ENCODE measurements at places on chromosomes 5 and 9.

DNA sequence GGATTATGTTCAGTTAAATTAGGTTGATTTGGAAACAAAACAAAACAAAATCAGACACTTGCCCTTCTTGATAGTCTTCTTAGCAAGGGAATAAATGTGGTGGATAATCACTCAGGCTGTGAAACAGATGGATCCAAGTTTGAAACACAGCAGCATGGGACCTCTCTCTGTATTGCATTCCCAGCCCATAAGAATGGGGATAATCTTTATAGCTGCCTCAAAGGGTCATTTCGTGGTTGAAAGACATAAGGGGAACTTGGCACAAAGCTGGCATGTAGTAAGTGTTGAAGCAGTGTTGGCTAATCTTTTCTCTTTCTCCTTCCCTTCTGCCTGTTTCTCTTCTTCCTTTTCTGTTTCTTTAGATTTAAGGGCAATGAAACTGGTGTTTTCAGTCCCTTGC, 333.9 kb upstream of the TLE4 start:
- no peak for DNase-seq

DNA sequence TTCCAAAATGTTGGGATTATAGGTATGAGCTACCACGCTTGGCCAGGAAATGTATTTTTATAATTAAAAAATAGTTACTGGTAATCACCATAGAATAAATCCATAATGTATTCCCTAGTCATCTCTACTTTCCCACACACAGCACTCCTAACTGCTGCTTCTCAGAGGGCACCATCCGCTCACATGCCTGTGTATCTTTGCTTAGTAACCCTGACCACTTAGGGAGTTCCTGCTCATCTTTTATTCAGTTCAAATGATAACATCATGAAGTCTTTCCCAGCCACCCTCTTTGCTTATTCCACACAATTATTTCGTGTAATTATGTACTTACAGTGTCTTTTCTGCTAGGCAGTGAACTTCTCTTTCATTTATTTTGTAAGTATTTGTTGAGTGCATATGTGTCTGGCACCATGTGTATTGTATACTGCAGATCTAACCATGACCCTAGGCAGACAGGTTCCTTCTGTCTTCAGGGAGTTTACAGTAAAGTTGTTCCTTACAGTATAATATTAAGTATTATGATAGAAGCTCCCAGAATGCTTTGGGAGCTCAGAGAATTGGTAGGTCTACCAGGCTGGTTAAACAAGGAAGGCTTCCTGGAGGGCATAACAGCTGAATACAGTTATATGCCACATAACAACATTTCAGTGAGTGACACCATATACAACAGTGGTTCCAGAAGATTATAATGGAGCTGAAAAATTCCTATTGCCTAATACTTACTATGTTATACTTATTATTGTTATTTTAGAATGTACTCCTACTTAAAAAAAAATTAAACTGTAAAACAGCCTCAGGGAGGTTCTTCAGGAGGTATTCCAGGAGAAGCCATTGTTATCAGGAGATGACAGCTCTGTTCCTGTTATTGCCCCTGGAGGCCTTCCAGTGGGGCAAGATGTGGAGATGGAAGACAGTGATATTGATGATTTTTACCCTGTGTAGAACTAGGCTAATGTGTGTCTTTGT, 39.2 kb downstream of the DCAF10 start:
- DNase-seq, result no peak

DNA sequence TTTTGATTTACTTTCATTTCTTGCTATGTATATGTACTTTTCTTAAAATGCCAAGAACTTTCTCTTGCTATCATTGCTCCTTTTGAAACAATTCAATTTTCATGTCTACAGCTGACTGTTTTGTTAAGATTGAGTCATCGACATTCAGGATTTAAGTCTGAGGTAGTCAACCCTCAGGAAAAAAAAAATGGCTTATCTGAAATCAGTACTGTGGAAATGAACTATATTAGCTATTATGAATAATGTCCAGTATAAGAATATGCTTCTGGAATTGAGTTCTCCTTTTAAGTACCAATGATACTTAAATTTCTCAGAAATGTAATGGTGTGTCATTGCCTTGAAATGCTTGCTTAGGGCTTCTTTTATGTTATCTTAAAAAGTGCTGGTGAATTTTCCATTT, 37.9 kb downstream of the TNFAIP8 start:
- DNase-seq, result no peak

- DNase-seq, result no peak
Measured at GRCh38 chr5:119379942-119380547, 24.2 kb downstream of the TNFAIP8 start.

GRCh38 chr5:139387611-139388197, 2.0 kb downstream of the MZB1 start:
- no peak for DNase-seq

- DNase-seq, result no peak
Measured at GRCh38 chr5:129367883-129368282, 92.2 kb upstream of the ADAMTS19 start.

GRCh38 chr5:116576053-116576713, 1.6 kb upstream of the SEMA6A start:
- DNase-seq, result no peak

DNA sequence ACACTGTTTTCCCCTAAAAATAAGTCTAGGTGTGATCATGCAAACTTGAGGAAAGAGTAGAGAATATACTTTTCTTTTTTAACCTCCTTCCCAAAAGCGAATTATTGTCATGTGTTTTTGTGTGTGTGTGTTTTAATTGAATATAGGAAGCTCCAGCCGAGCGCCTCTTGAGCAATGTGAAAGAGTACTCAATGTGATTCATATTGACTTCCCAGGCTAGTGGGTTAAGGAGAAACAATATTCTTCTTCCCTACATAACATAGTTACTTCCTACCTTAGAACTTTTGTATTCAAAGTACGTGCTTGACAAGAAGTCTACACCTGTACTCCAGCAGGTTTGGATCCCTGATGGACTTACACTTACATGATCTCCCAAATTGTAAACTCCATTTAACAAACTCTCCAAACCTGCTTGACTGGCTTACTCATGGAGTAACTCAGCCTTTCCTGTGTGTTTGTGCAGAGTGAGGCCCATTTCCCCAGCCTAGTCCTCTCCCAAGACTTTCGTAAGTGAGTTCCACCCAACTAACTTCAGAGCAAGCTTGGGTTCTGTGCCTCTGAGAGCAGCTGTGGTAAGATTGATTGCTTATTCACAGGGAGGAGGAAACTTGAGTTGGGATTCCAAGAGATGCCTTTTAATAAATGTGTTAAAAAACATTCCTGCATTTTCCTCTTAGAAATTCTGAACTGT, 9.3 kb downstream of the SLC28A3 start:
- no peak for DNase-seq

DNA sequence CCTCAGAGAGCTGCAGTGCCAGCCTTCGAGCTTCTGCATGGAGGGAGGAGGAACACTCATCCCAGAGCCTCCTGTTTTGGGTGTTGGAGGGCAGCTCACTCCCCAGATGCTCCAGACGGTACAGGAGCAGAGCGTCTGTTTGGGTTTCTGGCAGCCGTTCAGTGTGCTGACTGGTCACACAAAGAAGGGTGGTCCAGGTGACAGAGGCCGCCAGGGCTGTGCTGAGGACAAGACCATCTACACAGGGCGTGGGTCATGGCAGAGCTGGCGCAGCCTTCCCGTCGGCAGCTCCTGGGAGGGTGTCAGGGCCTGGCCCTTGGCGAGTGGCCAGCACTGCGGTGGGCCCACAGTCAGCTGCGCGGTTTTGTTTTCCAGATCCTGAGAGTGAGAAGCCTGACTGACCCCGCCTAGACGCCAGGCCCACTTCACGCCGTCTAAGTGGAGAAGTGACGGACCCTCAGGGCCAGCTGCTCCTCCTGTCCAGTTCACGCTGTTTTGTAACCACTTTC, 131.4 kb upstream of the FAM120A start:
- DNase-seq, result no peak

- DNase-seq, result no peak
Measured at GRCh38 chr5:96752341-96753016, 55.3 kb downstream of the ERAP1 start.

- DNase-seq, result no peak
Measured at GRCh38 chr5:1889321-1890065, 6.8 kb upstream of the IRX4 start.

GRCh38 chr9:105055917-105056316, 128.0 kb upstream of the ABCA1 start:
- DNase-seq, result no peak

DNA sequence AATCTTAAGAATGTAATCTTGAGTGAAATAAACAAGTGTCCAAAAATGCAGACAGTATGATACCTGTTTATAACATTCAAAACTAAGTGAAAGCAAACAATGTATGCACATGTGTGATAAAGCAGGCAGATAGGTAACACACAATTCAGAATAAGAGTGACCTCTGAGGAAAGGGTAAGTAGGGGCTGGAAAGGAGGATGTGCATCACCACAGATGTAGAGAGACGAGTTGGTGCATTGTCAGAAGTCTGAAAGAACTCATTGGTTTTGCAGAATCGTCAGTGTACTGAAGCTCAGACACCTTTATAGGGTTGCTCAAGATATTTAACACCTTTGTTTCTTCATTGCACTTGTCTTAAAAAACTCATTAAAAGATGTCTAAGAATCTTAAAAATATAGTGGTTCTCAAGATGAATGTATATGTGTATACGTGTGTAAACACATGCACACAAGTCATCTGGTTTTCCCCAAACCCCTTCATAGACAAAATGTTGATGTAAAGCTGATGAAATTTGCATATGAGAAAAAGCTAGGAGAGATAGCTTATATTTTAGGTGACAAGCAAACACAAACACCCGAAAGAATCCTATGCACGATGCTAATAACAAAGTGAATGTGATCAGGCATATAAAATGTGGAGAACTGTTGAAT, 197.6 kb upstream of the MEF2C start:
- DNase-seq, result no peak

DNA sequence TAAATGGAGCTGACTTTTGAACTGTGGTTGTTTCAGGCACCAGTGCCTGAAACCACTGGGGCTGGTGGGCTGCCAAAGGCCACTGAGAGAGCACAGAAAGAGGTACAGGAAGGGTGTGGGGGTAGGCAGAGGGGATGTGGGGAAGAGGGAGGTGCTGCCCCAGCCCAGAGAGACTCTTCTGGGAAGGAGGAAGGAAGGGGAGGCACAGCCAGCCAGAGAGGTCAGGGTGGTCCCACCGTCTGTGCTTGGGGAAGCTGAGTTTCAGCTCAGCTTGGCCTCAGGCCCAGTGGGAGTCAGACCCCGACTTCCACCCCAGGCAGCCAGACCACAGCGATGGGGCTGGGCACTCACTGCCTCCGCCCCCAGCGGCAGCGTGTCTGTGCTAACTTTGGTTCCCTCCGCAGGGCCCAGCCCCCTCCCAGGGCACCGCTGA, 8.6 kb upstream of the PHYKPL start:
- DNase-seq, result no peak

- no peak for DNase-seq
Measured at GRCh38 chr5:101424530-101425175, 521.6 kb upstream of the ST8SIA4 start.

DNA sequence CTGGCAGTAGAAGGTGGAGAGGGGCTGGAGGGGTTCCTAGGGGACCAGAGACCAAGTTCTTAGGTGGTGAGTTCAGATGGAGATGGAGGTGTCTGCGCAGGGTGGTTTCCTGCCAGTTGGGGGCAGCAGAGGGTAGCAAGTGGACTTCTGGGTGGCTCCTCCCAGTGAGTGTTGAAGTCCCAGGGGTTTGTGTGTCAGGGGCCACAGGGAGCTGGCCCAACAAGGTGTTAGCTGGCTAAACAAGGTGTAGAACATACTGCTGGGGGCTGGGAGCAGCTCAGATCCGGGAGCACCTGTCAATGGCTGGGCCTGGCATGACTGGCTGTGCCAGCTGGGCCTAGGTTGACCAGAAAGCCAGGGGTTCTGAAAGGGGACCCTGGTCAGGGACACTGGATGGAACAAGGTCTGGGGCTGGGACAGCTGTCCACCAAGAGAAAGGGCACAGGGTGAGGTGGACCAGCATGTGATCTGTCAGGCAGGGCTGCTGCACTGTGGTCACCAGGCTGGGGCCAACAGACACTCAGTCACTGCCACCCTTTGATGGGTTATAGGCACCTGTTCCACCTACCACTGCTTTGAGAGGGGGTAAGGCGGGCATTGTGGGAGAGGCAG, 35.6 kb downstream of the DAB2IP start:
- DNase-seq, result no peak

Data from stimulated activated CD4-positive, alpha-beta T cell treated with anti-CD3 and anti-CD28 coated beads, Interleukin-15, amount 100 ng/mL, for 1 hour (primary cell).